ENCODE measurements at places on chromosomes 1 and 21.

DNA sequence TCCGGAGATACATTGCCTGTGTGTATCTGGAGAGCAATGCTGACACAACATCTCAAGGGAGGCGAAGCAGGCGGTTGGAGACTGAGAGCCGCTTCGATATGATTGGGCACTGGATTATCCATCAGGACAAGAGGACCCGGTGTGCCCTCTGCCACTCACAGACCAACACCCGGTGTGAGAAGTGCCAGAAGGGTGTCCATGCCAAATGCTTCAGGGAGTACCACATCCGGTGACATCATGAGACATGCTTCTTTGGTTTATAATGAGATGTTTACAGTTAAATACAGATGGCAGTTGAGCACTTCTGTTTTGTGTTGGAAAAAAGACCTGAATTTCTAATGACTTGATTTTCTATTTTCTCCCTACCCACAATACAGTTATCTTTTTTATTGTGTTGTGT is 12.1 kb downstream of the PGBD2 start:
- no peak for DNase-seq

DNA sequence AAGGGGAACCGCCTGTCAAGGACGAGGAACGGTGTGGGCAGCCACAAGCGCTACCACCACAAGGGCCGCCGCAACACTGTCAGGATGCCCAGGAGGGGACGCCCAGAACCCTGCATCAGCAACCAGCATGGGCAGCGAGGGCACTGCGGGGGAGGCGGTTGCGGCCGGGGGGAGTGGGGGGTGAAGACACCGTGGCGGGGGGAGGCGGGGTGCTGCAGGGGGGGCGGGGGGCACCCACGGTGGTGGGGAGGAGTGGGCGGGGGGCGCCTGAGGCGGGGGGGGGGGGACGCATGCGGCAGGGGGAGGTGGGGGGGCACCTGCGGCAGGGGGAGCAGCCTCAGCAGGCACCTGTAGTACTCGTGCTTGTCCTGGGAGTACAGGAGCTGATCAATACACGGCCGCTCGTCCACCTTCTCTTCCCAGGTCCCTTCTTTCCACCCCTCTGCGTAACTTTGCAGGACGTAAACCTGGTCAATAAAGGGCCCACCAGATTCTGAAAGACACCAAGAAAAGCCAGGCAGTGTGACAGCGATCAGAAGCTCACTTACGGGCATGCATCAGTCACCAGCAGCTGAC is 4.6 kb downstream of the POFUT2 start:
- DNase-seq, result no peak

DNA sequence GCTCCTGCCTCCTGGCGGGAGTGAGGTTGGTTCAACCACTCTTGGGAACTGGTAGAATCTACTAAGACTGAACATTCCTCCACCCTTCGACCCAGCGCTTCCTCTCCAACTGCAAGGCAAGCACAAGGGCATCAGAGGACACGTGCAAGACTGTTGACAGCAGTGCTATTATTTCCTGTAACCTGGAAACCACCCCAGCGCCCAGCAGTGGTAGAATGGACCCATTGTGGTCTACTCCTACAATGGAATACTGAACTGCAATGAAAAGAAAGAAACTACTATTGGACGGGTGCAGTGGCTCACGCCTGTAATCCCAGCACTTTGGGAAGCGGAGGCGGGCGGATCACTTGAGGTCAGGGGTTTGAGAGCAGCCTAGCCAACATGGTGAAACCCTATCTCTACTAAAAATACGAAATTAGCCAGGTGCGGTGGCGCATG is 33.0 kb upstream of the TARDBP start:
- no peak for DNase-seq

GRCh38 chr1:231563247-231563646 is 34.8 kb downstream of the TSNAX start:
- DNase-seq, result no peak

GRCh38 chr1:102772831-102773230 is 335.5 kb downstream of the COL11A1 start:
- no peak for DNase-seq

GRCh38 chr1:205515781-205516253 is 11.3 kb downstream of the CDK18 start:
- DNase-seq, result no peak

- no peak for DNase-seq
These were observed 83.6 kb downstream of the CLIC4 start for GRCh38 chr1:24828887-24829192.

DNA sequence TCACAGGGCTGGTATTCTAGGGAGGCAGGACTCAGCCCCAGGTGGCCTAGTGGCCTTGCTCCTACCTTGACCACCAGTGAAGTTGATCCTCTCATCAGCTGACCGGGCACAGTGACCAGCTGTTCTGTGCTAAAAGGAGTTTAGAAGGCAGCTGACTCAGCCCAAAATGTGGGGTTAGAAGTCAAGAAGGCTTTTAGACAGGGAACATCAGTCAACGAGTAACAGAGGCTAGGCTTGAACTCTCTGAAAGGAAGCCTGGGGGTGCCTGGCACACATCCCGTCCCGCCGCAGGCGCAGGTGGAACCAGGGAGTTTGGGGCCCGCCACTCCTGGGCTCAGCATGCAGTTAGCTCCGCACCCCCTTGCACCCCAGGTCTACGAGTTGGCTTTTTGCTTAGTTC is 114.9 kb upstream of the SLC45A1 start:
- no peak for DNase-seq

DNA sequence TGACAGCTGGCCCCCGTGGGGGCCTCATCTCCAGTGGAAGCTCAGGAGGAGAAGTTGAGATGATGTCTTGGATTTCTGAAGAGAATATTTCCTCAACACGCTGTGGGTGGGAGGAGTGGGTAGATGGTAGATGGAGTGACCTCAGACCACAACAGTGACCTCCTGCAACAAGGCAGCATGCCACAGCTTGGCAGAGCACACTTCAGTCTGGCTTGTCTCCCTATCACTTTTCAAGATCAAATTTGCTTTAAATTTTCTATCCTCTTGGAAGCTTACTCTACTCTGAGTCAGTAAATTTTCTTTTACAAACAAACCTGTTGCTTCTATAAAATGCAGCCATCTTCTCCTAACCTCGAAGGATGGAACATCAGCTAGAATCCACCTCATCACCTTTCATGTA is 59.7 kb downstream of the NTPCR start:
- no peak for DNase-seq

GRCh38 chr1:226652613-226653012 is 86.5 kb downstream of the ITPKB start:
- no peak for DNase-seq

GRCh38 chr1:43321331-43321891 is 16.2 kb upstream of the MPL start:
- DNase-seq, result no peak

DNA sequence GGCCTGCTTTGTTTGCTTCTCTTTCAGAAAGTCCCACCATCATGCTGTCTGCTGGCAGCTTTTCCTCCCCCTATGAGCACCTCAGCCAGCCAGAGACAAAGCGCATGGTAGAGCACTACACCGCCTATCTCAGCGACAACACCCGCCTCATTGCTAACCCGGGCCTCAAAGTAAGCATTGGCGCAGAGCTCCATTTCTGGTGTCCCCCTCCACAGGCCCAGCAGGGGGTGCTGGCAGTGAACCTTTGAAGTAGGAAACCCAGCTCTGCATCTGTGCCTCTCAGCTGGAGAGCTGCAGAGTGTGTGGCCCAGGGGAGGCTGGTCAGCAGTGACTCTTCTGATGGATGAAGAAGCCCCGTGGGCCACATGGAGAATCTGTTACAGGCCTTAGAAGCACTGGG is 81.2 kb upstream of the RAVER2 start:
- DNase-seq, result no peak

DNA sequence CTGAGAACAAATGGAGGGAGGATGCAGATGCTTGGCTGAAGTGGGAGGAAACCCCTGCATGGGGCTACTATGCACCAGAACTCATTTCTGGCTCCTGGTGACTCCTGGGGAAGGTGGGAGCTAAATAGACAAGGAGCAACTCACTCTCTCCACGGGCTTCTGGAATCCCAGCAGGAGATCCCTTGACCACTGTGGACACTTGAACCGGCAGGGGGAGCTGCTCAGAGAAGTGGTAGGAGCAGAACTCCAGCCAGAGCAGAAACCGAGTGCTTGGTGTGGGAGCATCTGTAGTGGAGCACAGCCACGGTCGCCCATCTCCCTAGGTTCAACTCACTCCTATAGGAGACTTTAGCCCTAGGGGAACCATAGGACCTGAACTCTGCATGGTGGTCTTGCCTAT is 205.6 kb upstream of the GJB5 start:
- no peak for DNase-seq

DNA sequence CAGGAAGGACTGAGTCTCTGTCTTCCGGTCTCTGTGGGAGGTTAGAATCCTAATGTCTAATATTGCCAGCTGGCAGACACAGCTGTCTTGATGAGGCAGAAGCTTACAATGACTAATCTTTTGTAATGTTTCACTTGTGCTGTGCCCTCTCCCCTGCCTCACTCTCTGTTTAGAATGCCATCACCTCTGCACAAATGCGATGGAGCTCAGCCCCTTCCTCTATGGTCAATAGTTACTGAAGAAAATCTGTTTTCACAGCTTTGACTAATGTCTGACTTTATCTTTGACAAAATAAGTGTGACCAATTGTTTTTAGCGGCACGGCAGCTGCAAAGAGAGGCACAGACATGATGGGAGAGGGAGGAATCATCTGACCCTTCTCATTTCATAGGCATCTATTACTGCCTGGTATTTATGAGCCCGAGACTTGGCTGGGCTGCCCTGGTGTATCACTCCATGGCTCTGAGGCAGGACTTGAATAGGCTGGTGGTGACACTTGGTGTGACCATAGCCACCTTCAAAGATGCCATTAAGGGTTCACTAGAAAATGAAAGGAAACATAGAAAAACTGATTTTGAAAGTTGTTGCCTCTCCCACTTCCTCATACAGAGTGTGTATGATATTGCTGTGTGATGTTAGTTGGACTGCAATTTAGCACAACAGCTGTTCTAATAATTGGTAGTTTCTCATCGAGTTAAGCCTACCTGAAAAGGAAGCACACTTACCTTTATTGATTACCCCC is 163.2 kb upstream of the NBPF11 start:
- DNase-seq, result no peak

DNA sequence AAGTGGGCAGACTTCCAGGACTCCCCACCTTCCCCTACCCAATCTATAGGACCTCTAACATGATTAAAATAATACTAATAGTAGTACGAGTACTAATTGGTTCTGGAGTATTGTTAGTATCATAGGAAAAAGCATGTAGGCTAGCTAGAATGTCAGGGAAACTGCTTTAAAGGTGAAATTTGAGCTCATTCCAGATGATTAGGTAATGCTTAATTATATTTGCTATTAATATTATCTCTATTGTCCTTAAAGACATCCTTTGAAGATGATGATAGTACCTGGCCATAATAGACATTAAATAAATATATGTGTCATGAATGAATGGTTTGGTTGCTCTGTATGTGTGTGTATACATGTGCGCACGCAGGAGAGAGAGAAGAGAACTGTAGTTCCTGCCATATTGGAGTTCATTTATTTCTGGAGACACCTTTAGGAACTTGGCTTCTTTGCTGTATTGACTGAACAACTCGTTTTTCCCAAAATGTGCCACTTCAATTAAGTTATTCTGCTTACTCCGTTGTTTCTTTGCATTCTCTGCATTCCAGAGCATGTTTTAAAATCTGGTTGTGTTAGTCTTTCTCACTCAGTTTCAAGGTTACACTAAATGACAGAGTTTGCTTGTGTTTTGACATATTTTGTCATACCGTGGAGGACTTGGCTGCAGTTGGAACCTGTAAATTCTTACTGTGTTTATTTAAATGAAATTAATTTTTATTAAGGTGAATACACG is 117.1 kb downstream of the OSBPL9 start:
- no peak for DNase-seq

- DNase-seq, result no peak
These were observed 644 bp downstream of the UBE4B start for GRCh38 chr1:10033359-10033845.

DNA sequence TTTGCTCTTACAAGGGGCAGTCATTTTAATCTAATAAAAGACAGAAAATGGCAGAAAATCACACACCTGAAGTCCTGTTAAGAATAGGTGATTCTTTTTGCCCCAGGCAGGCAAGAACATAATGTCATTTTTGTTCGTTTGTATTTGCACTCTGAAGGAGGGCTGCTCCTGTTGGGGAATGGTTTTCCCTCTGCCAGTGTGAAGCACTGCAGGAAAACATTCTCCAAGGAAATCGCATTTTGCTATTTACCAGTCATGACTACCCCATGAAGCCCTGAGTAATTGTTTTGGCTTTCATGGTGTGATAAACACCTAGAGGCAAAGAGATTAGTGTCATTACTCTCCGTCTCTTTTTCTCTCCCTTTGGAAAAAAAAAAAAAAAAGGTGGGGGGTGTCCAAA is 345.5 kb downstream of the NTNG1 start:
- no peak for DNase-seq

GRCh38 chr1:3731583-3732433 is 20.4 kb upstream of the CCDC27 start:
- DNase-seq, result no peak

DNA sequence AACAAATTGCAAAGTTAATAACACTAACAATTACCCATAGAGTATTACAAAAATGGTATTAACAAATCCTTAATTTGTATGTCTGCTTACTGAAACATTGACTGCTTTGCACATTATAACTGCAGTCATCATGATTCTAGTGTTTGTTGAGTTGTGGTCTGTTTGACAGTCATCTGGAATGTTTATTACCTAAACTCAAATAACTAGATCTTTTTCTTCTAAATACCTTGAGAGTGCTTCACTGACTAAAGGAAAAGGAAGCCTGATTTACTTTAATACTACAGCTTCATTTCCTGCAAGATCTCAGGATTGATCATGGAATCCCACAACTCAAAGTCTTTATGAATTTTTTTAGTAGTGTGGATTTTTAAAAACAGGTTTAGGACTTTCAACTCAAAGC is 70.0 kb downstream of the HMCN1 start:
- no peak for DNase-seq

- peak; percentile 42 for DNase-seq
These were observed 532 bp downstream of the ERO1B start for GRCh38 chr1:236281198-236281653.

GRCh38 chr1:30420519-30421050 is 302.8 kb downstream of the MATN1 start:
- DNase-seq, result no peak

GRCh38 chr1:20119347-20119746 is at the start of gene PLA2G2D:
PLA2G2D (minus strand) TSS chr1:20119536; CDS start chr1:20119498, 38 bp downstream.
- no peak for DNase-seq

GRCh38 chr1:46615735-46616134 is 876 bp downstream of the MOB3C start:
- DNase-seq, result no peak

GRCh38 chr1:17678011-17678410 is 77.1 kb upstream of the ACTL8 start:
- no peak for DNase-seq

DNA sequence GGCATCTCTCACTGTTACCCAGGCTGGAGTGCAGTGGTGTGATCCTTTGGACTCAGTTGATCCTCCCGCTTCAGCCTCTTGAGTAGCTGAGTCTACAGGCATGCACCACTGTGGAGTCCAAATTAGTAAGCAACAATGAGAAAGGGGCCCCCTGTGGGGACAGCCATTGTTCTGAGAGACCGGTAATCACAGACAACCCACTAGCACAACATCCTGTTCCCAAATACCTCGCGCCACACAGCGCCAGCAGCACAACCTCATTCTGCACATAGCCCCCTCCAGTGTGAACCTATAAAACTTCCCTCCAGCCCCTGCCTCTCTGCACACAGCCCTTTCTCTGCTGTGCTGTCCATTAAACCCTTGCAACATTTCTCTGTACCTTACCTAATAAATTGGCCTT is 226.4 kb downstream of the DYRK1A start:
- DNase-seq, result no peak

Measured in SIG-M5 (cell line).